Left lobe of liver (tissue), 2 donors: ENCODE measurements at places on chromosomes 6 and 20. TPM values are rescaled to one million over a fixed set of nuclear protein-coding genes. Genes with fewer than 3 reads are reported as not detected.

RANBP9 gene
- total RNA-seq, result 15.5 TPM

- no peak for DNase-seq
Measured at GRCh38 chr6:71383901-71384489, 95.4 kb downstream of the OGFRL1 start.

DNA sequence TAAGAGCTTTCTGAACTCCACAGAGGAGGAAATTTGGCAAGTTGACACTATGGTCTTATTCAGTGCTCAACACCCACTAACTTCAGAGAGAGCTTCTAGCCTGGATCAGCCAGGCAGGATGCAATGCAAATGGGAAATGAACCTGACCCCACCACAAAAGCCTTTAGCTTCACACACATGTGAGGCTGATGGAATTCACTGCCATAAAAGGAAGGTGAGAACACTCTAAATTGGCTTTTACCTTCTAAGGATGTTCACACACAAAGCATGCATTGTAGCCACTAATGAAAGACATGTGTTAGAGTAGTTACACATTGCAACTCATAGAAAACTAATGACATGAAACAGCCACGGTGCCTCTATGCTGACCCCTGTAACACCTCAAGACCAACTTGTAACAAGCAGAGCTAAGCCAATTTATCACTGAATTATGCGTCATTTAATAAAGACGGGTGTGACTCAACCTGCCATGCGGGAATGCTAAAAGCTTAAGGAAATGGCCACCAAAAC lies 262.1 kb downstream of the HACE1 start:
- no peak for DNase-seq

- no peak for DNase-seq
Measured at GRCh38 chr6:159099961-159100360, 55.2 kb upstream of the TAGAP start.

DNA sequence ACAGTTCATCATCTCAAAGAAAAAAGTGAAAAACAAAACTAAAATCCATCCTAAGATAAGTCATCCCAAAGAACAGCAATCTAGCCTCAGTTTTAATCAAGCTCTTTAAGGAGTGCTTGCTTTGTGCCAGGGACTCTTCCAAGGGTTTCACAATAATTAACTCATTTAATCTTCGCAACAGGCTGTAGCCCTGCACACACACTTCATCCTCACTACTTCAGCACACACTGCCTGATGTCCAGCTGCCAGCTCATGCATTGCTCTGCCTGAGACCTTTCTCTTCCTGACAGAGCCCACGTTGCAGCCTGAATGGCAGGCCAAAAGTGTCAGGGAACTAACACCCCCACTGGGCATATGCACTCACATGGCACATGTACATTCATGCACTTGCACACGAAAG lies 21.2 kb upstream of the PTPRT start:
- DNase-seq, result no peak
